ENCODE measurements at places on chromosomes 16 and 17. TPM values are rescaled to one million over a fixed set of nuclear protein-coding genes. Genes with fewer than 3 reads are reported as not detected.

DNA sequence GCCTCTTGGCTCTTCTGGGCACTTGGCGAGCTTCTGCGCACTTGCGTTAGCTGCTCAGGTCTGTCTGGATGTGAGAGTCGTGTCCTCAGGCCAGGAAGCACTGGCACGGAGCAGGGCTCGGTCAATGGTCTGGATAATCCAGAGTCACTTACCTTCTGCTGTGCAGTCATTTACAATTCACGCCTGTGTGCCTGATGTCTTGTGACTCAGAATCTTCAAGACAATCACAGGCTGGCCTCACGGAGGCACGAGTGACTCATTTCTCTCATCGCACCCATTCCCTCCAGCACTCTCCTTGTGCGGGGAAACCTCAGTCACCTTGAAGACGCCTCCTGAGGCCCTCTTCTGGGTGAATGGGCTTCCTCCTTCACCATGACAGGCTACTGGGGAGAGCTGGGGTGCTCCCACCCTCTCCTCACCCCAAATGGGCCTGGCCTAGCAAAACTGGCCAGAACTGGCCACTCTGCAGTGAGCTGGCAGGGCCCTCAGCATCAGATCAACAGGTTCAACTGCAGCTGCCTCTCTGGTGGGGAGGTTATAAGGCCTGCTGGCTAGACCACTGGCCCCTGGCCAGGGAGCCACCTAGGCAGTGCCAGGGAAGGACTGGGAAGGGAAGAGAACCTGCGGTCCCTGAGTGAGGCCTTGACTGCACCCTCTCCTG, 1.9 kb upstream of the CAPN15 start:
- peaks cover 34% of the 10 kb centered on the region for H3K4me1 ChIP-seq
- peak overlapping the region; percentile 95 for H3K27ac ChIP-seq
- no peaks in the 10 kb centered on the region for H3K27me3 ChIP-seq
- no peak for DNase-seq

- H3K4me1 ChIP-seq, result peaks cover 9% of the 10 kb centered on the region
- DNase-seq, result peak; percentile 91
- H3K4me3 ChIP-seq, result peak overlapping the region; percentile 31
- peaks cover 34% of the 10 kb centered on the region for H3K36me3 ChIP-seq
- H3K27ac ChIP-seq, result peak overlapping the region; percentile 92
Measured at GRCh38 chr16:15672514-15673167, 22.6 kb downstream of the NDE1 start.

GRCh38 chr16:85350973-85351372, 238.7 kb upstream of the CIBAR2 start:
- H3K4me1 ChIP-seq, result peaks cover 7% of the 10 kb centered on the region
- peak overlapping the region; percentile 79 for H3K27ac ChIP-seq
- H3K36me3 ChIP-seq, result no peaks in the 10 kb centered on the region
- no peaks in the 10 kb centered on the region for H3K27me3 ChIP-seq
- H3K4me3 ChIP-seq, result no peak overlapping the region

DNA sequence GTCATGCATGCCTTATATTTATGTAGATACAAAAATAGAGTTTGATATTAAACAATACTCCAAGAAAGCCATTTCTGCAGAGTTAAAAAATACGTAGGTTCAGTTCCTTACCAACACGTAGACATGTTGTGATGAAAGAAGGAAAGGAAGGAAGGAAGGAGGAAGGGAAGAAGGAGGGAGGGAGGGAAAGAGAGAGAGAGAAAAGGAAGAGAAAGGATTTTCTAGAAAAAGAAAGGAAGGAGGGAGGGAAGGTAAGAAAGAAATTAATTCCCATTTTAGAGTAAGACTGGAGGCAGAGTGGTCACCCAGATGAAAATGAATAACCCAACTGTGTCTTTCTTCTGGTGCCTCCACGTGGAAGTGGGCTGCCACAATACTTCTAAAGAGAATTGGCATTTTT, 652.1 kb downstream of the WWOX start:
- no peaks in the 10 kb centered on the region for H3K36me3 ChIP-seq
- no peak overlapping the region for H3K4me3 ChIP-seq
- H3K27ac ChIP-seq, result no peak overlapping the region
- DNase-seq, result no peak

DNA sequence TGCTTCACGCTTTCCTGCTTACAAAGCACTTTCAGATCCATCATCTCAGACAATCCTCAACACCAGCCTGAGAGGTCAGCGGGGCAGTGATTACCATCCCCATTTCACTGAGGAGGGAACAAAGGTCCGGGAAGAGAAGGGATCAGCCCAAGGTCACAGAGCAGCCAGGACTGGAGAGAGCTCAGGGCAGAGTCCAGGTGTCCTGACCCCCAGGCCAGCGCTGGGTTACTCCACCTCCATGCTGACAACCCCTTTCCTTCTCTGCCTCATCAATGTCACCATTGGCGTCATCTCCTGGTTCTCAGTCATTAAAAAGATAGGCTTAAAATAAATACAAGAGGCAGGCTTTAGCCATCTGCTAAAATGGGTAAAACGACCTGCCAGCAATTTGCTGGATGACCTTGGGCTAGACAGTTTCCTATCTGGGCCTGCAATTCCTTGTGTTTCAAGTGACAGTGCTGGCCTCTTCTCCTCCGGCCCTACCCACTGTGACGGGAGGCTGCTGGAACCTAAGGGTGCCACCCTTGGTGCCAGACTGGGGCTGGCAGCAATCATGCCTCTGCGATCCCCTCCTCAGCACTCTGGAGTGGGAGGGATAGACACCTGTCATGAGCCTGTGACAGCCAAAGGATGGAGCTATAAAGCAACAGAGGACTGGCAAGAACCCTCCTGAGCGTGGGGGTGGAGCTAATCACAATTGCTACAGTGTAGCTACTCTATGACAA, 79.5 kb upstream of the CCL1 start:
- H3K36me3 ChIP-seq, result no peaks in the 10 kb centered on the region
- H3K4me1 ChIP-seq, result no peaks in the 10 kb centered on the region
- no peaks in the 10 kb centered on the region for H3K27me3 ChIP-seq
- no peak overlapping the region for H3K27ac ChIP-seq
- no peak overlapping the region for H3K4me3 ChIP-seq

DNA sequence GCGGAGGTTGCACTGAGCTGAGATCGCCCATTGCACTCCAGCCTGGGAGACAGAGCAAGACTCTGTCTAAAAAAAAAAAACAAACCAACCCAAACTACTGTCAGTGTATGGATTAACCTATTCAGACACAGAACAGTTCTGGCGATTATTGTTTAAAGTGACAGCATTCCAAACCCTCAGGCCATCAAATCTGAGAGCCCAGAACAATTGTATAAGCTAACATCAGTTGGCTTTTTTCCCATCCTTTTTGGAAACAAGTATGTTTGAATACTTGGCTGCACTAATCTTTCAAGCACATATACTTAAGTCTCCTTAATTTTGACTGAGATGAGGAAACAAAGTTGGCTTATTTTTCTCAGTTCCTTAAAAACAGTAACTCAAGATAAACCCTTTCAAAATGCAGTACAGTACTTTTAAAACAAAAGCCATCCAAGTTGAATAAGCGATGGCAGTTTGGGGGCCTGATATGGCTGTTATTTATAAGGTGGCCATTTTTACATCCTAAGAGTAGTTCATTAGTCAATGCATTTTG, 1.4 kb downstream of the ZSWIM7 start:
- peaks cover 23% of the 10 kb centered on the region for H3K36me3 ChIP-seq
- no peaks in the 10 kb centered on the region for H3K27me3 ChIP-seq
- H3K4me3 ChIP-seq, result peak overlapping the region; percentile 75
- H3K27ac ChIP-seq, result no peak overlapping the region
- H3K4me1 ChIP-seq, result peaks cover 9% of the 10 kb centered on the region

DNA sequence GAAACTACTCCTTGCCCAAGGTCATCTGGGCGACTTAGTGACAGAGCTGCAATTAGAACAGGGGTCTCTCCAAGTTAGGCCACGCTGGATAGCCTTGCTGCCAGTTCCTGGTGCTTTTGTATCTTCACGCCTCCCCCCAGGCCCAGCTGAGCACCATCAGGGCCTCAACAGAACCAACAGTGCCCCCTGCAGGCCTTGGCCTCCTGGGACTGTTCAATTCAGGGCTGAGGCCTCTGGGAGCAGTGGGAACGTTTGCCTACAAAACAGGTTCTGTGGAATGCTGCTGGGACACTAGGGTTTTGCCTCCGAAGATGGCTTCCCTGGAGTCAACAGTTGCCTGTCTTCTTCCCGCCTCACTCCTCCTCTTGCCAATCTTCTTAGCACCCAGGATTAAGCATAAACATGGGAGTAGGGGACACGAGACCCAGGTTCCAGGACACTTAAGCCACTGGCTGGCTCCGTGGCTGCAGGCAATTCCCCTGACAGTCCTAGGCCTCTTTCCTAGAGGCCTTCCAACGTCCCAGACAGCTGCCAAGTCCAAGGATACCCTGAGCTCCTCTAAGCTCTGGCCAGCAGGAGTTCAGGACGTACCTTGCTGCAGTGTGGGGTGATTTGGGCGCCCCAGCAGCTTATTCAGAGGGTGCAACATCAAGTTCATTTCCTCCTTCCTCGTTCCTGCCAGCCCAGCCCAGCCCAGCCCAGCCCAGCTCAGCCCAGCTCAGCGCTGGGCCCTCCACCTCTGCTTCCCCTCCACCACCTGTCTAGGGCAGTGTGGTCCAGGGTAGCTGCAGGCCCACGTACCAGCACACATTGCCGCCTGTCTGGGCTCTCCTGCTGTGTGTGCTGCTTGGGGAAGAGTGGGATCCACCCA, 246.6 kb upstream of the RPL38 start:
- peaks cover 12% of the 10 kb centered on the region for H3K27me3 ChIP-seq
- no peak for DNase-seq
- no peak overlapping the region for H3K4me3 ChIP-seq
- no peaks in the 10 kb centered on the region for H3K4me1 ChIP-seq

- no peaks in the 10 kb centered on the region for H3K36me3 ChIP-seq
- no peaks in the 10 kb centered on the region for H3K27me3 ChIP-seq
- peaks cover 12% of the 10 kb centered on the region for H3K4me1 ChIP-seq
- no peak overlapping the region for H3K27ac ChIP-seq
Measured at GRCh38 chr16:88534638-88535190, 35.5 kb upstream of the ZC3H18 start.

CCL7 gene
- not detected for total RNA-seq

ROGDI gene
- total RNA-seq, result 10.5 TPM

- H3K4me1 ChIP-seq, result no peaks in the 10 kb centered on the region
- H3K27me3 ChIP-seq, result no peaks in the 10 kb centered on the region
- DNase-seq, result no peak
- H3K36me3 ChIP-seq, result no peaks in the 10 kb centered on the region
Measured at GRCh38 chr17:40720899-40721298, 17.3 kb upstream of the KRT24 start.

- no peaks in the 10 kb centered on the region for H3K36me3 ChIP-seq
- no peak for DNase-seq
- H3K4me1 ChIP-seq, result no peaks in the 10 kb centered on the region
- H3K4me3 ChIP-seq, result no peak overlapping the region
Measured at GRCh38 chr16:72255786-72256185, 83.8 kb upstream of the PMFBP1 start.

ASPA gene
- 0.11 TPM for total RNA-seq

DNA sequence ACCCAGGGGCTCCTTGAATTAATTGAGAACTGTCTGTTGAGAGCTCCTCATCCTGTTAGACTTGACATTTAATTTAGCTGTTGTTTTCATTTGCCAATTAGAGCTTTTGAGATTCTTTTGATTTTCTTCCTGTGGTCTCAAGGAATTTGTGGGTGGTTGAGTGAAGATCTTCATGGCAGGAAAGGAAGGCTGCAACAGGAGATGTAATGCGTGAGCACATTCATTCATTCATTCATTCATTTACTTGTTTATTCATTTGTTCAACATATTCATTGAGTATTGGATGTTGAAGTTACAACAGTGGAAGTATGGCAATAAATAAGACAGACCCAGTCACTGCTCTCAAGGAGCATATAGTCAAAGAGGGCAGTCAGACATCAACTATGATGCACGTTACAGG, 117.7 kb downstream of the PRKCB start:
- no peaks in the 10 kb centered on the region for H3K36me3 ChIP-seq
- no peak for DNase-seq
- H3K27ac ChIP-seq, result no peak overlapping the region
- no peaks in the 10 kb centered on the region for H3K4me1 ChIP-seq

GRCh38 chr17:39243155-39243554, 17.4 kb upstream of the STAC2 start:
- peaks cover 9% of the 10 kb centered on the region for H3K4me1 ChIP-seq
- H3K36me3 ChIP-seq, result no peaks in the 10 kb centered on the region
- H3K27me3 ChIP-seq, result no peaks in the 10 kb centered on the region

GRCh38 chr17:51445946-51446345, 185.6 kb downstream of the UTP18 start:
- no peaks in the 10 kb centered on the region for H3K36me3 ChIP-seq
- DNase-seq, result no peak
- H3K4me3 ChIP-seq, result no peak overlapping the region
- H3K27ac ChIP-seq, result no peak overlapping the region

- H3K4me3 ChIP-seq, result no peak overlapping the region
- H3K27ac ChIP-seq, result no peak overlapping the region
- peak; percentile 1 for DNase-seq
Measured at GRCh38 chr17:19328441-19329061, 34.0 kb downstream of the B9D1 start.
